ENCODE measurements at places on chromosomes 2 and 18.
A peak's percentile ranks its signal among the peaks of the same experiment; 100 is the strongest.

GRCh38 chr2:233275223-233275622, 23.8 kb downstream of the ATG16L1 start:
- DNase-seq = no peak

GRCh38 chr2:212523756-212524155, 14.8 kb downstream of the ERBB4 start:
- no peak for DNase-seq

DNA sequence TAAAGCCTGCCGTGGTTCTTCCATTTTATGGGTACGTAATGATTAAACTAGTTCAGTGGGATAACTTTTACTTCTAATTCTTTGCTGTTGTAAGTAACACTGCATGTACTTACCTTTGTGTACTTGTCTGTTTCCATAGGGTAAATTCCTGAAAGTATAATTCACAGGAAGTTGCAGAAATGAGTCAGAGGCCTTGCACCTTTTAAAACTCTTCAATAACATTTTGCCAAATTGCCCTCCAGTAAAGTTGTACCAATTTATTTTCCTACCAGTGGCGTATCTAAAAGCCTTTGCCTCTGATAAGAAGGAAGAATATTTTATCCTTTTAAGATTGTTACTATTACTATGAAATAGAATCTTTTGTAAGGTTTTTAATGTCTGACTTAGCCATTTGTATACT, 65.1 kb downstream of the CAB39 start:
- no peak for DNase-seq

GRCh38 chr2:54459037-54459441, 2.9 kb downstream of the SPTBN1 start:
- DNase-seq = no peak

- no peak for DNase-seq
Measured at GRCh38 chr18:12694032-12694431, 8.5 kb downstream of the CEP76 start.

DNA sequence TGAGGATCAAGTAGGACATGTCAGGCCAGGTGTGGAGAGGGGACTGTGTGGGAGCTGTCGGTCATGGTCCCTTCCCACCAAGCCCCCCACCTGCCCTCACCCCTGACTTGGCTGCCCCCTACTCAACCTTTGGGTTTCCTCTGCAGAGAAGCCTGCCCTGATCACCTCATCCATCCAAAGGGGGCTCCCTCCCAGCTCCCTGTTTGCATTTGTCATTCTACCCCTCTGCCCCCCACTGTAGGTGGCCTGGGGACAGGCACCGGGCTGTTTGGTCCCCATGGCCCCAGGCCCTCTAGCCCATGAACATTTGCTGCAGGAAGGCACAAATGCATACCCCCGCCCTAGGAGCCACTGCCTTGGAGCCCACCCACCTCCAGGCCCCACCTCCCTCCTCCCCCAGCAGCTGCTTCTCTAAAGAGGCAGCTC, 115.0 kb downstream of the SMAD7 start:
- DNase-seq = no peak

- no peak for DNase-seq
Measured at GRCh38 chr18:48616484-48617255, 77.8 kb downstream of the CTIF start.

DNA sequence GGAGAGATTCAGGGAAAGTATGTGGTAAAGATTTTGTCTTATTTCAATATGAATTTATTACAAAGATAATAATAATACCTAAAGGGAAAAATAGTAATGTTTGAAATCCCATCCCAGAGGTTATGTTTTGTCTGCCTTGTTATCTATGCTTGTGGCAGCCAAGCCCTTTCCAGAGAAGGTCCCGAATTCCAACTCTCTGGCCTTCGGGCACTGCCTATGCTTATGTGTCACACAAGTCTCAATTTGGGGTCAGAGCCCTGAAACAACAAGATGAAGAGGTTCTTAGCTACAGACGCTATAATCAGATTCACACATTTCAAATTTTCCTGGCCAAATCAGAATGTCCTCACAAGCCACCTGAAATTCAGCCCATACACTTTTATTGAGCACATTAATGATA, 59.9 kb downstream of the DNER start:
- DNase-seq = no peak

- DNase-seq = no peak
Measured at GRCh38 chr18:23588836-23589560, 2.7 kb upstream of the NPC1 start.

DNA sequence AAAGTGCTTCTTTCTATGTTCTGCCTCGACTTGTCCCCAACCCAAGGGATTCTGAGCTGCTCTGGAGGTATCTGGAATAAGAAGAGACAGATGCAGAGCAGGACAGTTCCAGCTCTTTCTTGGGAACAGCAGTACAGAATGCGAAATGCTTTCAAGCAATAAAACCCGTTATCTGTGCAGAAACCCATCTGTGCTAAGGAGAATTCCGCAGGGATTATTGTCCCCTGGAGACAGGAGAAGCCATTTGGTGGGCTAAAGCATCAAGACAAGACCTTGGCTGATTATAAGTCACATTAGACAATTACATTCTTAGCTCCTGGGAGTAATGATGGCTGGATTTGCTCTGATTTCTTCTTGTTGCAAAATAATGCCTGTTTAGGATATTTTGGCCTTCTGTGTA, 185.4 kb upstream of the GLI2 start:
- DNase-seq = no peak

DNA sequence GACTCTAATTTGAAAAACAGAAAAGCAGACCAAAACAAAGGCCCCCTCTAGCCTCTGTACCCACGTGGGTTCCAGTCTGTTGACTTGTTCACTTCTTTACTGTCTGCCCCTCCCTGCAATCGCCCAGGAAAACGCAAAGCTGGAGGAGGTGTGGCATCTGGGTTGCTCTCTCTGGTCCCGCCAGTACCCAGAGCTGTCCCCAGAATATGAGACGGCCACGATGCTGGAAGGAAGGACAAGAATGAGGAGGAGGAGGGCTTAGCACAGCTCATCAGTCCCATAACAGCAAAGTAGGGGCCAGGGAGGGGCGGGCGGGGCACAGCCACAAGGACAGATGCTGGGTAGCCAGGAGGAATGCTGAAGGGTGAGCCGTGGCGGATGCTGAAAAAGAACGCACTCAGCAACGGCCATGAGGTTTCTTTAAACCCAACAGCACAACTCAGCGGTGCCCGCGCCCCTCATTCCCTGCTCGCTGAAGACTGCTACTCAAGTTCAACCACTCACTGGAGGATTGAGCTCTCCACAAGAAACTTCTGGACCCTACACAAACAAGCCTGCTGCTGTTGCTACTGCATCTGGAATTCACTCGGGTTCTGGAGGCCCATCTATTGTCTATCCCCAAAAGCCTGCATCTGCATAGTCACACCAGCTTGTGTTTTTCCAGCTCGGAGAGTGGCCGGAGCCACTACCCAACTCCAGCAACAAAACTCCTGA, 187.7 kb downstream of the HDAC4 start:
- DNase-seq = no peak

GRCh38 chr18:32583431-32583830, 112.7 kb upstream of the GAREM1 start:
- no peak for DNase-seq

- DNase-seq = no peak
Measured at GRCh38 chr18:37259711-37260110, 305.9 kb downstream of the CELF4 start.

GRCh38 chr2:124804014-124804940, 779.2 kb downstream of the CNTNAP5 start:
- DNase-seq = peak; percentile 9

GRCh38 chr2:173651891-173652290, 297.2 kb downstream of the CDCA7 start:
- DNase-seq = no peak

GRCh38 chr2:109346601-109347228, 217.7 kb downstream of the SH3RF3 start:
- no peak for DNase-seq

- no peak for DNase-seq
Measured at GRCh38 chr18:79379931-79380815, 15.6 kb upstream of the NFATC1 start.

DNA sequence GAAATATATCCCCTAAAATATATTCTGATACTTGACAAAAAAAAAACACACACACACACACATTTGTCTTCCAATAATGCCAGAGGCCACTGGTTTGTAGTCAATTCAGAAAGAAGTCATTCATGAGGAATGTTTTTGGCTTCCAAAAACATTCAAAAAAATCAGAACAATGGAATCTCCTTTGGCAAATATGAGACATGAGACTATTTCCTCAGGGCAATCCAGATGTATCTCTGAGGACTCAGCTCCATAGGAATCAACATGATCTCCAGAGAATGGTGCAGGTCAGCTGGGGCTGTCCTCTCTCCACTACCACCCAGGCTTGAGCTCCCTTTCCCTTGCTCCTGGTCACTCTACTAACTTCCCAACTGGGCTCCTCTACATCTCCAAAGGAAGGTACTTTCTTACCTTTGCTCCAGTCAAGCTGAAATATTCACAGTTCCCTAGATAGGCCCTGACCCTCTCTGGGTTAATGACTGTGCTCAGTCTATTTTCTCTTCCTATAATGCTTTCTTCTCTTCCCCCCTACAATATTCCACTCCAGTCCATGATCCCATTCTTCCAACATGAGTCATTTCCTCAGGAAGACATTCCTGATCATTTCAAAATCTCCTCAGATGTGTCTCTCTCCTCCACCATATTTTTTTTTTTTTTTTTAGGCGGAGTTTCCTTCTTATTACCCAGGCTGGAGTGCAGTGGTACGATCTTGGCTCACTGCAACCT, 145.3 kb downstream of the C1D start:
- DNase-seq = no peak

DNA sequence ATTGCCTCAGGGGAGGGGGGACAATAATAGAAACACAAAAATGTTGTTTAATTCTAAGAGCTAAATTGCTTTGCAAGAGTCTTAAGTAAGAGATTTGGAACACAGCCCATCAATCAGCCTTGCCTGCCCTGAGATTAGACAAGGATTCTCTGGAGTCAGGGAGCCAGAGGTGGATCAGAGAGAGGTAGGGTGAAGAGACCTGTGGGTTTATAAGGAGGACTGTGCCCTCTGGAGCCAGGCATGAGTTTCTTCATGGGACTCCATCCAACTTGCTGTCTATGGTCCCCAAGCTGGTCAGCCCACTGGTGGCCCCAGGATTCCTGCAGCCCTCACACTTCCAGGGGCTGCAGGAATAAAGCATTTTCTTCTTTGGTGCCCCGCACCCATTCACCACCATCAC, 139.3 kb downstream of the ALK start:
- DNase-seq = no peak

- DNase-seq = no peak
Measured at GRCh38 chr2:227407591-227408151, 19.9 kb upstream of the SCYGR1 start.

- DNase-seq = no peak
Measured at GRCh38 chr2:24691806-24692205, 101.4 kb downstream of the PTRHD1 start.

DNA sequence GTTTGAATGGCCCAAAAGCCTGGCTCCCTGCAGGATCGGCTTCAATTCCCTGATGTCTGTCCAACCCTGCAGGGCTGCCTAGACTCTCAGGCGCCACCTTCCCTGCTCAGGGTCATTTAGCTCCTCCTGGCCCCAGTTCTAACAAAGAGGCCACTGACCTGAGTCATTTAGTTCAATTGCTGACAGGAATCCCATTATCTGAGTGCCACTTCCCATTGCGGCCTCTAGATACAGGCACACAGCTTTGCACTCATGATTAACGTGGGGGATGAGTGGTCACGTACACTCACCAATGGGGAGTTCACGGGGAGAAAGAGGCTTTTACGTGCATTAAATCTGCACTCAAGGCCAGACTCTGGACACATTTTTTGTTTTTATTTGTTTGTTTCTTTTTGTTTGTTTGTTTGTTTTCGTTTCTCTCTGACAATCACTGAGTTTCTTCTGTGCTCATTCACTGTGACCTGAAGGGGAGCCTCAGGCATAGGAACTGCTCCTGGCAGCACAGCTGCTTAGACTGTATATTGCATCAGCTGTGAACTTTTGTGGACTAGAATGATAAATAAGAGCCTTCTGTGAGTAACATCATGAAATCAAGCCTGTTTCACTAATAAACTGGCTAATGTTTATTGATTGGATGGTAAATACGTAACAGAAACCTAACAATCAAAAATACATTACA, 118.9 kb upstream of the CTNNA2 start:
- peak; percentile 3 for DNase-seq

- no peak for DNase-seq
Measured at GRCh38 chr2:181419129-181419855, 37.9 kb upstream of the ITGA4 start.

GRCh38 chr18:59056706-59057492, 82.8 kb upstream of the SEC11C start:
- DNase-seq = peak; percentile 70

- no peak for DNase-seq
Measured at GRCh38 chr2:186535861-186536260, 49.8 kb downstream of the ZC3H15 start.

GRCh38 chr2:159204381-159205144, 81.9 kb downstream of the WDSUB1 start:
- DNase-seq = no peak

GRCh38 chr2:112685271-112685884, 35.4 kb upstream of the NT5DC4 start:
- no peak for DNase-seq

GRCh38 chr2:234436482-234436837, 60.4 kb downstream of the ARL4C start:
- no peak for DNase-seq

DNA sequence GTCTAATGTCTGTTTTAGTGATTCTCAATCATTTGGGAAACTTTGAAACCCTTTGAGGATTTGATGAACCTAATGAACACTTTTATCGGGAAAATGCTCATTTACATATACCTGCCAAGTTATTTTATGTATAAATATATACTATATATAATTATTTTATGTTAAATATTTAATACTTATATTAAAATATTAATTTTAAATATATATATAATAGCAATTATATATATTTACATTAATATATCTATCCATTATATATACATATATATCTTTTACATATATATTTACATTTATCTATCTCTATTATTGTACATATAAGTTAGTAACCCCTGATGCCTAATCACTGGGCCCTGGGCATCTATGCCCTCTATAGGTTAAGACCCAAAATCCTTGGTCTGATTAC, 763.3 kb upstream of the FSHR start:
- DNase-seq = no peak

DNA sequence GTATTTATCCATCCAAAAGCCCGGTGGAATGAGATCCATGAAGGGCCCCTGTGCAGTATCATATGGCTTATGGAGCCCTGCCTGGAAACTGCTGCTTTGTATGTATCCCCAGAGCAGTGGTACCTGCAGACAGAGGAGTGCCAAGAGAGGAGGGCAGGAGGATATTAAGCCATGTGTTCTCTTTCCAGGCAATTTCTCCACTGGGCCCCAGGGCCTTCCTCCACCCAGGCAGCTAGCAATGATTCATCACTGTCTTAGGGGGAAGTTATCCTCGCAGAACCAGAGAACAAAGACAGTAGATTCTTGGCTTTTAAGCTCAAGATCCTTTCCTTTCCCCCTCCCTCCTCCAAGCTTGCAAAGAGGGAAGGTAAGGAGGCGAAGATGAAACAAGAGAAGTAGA, 98.1 kb downstream of the LRRC30 start:
- no peak for DNase-seq

GRCh38 chr2:228652366-228652765, 470.9 kb upstream of the SPHKAP start:
- DNase-seq = no peak

GRCh38 chr2:239905884-239906654, 119.1 kb downstream of the NDUFA10 start:
- no peak for DNase-seq
